ENCODE measurements at places on chromosomes 2 and 18. TPM values are rescaled to one million over a fixed set of nuclear protein-coding genes. Genes with fewer than 3 reads are reported as not detected.

DNA sequence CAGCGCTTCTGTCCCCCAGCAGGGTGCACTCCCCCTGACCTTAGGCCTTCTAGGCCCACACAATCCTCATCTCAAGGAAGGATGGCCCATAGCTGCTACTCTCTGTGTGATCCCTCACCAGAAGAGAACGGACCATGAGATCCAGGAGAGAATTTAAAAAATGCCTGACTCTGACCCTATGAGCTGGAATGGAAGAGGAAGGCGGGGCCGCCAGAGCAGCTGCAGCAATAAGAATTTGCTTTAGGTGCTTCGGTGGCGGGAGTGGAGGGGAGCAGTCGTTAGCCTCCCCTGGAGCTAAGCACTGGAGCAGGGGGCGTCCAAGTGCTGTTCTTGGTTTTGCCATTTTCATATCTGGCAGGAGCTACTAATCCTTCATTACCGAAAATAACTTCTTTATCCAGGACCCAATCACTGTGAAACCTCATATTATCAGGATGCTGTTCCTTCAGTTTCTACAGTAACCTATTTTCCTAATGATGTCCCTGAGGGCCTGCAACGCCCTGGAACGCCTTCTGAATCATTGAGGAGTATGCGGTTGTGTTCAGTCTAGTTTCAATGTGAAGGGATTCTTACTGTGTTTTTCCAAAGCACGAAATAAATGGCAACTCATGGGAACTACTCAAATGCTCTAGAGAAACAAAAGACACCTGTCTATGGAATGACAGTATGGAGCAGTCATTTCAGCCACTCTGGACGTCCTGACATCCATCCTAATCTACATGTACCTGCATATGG lies 105.1 kb upstream of the SIX2 start:
- DNase-seq: no peak

GAL3ST2 gene
- total RNA-seq: not detected

ITGB6 gene
- not detected for total RNA-seq

GRCh38 chr2:216827073-216827720 lies 32.7 kb downstream of the TNP1 start:
- DNase-seq: no peak

DNA sequence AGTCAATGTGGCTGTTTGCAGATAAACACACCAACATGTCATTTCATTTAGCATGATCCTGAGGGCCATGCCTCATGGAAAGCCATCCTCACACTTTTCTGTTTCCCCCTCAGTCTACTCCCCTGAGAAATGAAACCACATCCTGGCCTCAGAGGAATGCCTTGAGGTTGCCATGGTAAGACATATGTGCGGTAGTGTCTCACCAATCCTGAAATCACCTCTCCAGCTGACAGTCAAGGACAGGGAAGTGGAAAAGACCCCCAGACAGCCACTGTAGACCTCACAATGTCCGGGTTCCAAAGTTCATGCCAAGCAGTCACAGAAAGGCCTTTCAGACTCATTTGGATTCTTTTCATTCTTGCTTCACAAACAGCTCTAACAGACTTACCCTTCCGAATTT lies 175.2 kb upstream of the PKDCC start:
- DNase-seq: no peak

DNA sequence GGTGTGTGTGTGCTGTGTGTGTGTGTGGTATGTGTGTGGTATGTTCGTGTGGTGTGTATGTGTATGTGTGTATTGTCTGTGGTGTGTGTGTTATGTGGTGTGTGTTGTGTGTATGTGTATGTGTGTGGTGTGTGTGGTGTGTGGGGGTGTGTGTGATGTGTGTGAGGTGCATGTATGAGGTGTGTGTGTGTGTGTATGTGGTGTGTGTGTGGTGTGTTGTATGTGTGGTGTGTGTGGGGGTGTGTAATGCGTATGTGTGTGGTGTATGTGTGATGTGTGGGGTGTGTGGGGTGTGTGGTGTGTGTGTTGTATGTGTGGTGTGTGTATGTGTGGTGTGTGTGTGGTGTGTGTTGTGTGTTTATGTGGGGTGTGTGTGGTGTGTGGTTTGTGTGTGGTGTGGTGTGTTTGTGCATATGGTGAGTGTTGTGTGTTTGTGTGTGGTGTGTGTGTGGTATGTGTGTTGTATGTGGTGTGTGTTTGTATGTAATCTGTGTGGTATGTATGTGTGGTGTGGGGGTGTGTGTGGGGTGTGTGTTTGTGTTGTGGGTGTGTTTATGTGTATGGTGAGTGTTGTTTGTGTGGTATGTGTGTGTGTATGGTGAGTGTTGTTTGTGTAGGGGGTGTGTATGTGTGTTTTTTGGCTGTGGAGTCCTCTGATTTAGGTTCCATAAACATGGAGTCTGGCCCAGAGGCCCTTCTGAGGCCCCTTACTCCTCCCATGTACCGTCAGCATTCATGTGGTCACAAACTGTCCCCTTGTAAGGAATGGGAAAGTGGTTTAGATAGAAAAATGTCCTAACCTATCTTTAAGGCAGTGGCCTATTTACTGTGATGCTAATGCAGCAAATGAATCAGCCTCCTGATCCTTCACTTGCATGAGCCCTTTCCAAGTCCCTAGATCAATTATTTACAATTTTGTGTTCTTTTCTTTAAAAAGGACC lies 116.0 kb downstream of the ALPK2 start:
- DNase-seq: no peak

- DNase-seq: no peak
These were observed 247.9 kb downstream of the HDAC4 start for GRCh38 chr2:239152916-239153305.

MRO gene
- total RNA-seq: not detected

- DNase-seq: no peak
These were observed 2.8 kb upstream of the RAB31 start for GRCh38 chr18:9705183-9705829.

GRCh38 chr2:149383340-149383739 lies 53.0 kb downstream of the LYPD6 start:
- no peak for DNase-seq

SIX2 gene
- not detected for total RNA-seq

ERLEC1 gene
- 17.3 TPM for total RNA-seq

GALNT13 gene
- 22.8 TPM for total RNA-seq

DNA sequence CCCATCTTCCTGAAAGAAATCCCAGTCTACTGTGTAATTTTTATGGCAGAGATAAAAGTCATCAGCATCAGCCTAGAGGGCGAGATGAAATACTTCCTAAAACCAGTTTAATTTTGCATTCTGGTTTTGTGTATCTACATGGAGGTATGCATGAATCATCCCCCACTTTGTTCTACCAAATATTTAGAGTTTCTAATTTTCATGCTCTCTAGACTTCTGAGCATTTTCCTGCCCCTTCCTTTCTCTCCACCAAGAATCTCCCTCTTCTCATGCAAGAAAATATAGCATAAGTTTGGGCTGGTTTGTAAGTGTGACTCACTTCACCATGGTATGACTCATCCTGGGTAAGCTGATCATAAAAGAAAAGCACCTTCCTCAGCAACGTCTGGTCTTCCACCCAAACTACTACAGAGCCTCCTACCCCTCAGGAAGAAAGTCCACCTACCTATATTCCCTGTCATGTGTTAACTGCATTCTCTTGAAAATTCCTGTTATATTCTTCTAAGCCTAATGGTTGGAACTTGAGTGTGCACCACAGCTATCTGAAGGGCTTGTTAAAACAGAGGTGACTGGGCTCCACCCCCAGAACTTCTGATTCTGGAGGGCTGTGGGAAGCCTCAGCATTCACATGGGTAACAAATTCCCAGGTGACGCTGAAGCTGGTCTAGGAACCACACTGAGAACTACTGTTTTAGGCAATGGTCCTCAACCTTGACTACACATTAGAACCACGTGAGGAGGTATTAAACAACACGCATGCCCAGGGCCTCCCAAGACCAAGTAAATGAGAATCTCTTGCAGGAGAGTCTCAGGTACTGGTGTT lies 37.4 kb upstream of the RAPGEF4 start:
- no peak for DNase-seq

DNA sequence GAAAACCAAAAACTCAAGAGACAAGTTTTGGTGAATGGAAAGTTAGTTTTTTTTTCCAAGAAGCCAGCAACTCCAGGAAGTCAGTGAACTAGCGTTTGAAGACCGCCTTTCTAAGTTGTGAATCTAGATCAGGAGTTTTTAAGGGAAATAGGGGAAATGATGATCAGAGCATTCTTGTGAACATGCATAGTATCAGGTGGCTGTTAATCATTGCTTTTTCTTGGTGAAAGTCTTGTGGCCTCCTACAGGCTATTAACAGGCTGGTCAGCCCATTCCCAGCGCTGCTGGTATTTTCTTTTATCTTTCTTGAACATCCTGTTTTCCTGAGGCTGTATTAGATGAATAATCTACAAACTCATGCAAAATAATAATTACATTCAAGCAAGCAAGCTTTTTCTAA lies 155.8 kb downstream of the PTPRM start:
- no peak for DNase-seq

DNA sequence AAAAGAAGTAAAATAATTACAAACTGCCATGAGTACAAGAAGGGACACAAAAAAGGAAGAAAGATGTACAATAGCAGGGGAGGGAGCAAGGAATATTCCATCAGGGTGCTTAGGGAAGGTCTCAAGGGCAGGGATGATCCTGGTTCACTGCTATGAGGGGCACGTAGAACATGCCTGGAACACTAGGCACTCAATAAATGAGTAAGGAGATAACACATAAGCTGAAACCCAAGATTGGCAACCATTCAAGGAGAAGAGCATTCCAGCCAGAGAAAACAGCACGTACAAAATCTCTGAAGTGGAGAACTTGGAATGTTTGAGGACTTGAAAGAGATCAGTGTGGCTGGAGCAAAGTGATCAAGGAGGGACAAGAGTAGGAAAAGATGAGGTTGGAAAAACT lies 103.2 kb downstream of the FAM161A start:
- no peak for DNase-seq

VWC2L gene
- not detected for total RNA-seq

DNA sequence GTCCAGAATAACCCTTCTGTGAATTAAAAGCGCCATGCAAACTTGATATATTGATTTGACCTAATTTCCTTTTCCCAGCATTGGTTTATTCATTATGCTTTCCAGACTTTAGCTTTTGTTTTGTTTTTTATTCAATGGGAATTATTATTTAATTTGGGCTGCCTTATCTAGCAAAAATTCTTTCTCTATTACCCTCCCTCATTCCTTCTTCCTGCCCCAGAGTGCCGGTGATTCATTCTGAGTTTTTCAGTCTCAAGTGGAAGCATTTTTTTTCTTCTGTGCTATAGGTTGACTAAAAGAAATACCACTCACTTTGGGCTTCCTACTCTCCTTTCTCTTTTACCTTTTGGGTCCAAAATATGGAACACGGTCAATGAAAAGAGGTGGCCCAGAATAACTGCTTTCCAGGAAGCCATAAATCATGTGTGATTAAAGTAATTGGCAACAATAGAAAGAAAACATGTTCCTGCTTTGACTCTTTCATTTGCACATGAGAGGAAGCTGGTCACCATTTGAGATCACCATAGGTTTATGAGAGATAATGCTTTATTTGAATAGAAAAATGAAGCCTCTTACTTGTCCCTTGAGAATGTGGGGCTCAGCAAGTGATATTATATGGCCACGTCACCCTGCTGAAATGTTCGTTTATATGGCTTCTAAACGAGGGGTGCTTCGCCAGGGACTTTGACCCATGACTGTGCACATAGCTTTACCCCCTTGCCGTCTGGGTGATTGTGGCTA lies 422.8 kb upstream of the ZEB2 start:
- no peak for DNase-seq

CHRNA1 gene
- not detected for total RNA-seq

SNORC gene
- total RNA-seq: 0.03 TPM

- DNase-seq: no peak
These were observed 148.2 kb upstream of the ITGA4 start for GRCh38 chr2:181308766-181309515.

DNA sequence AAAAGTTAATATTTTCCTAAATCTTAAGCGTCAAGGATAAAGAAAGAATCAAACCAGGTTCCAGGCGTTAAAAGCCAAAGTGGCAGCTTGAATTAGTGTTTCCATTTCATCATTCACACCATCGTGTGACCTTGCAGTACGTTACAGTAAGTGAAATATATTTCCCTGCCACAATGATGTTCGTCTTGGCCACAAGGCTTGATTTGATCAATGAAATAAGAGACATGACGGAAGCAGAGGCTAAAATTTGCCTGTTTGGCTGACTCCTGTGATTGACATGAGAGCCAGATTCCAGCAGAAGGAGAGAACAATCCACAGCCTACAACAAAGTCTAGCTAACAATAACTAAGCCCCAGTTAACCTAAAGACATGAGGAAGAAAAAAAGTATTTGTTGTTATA lies 62.0 kb downstream of the ASXL2 start:
- DNase-seq: no peak

LYPD6 gene
- total RNA-seq: 10.7 TPM

CYB5A gene
- total RNA-seq: not detected

GRCh38 chr2:45839508-45840251 lies 188.2 kb downstream of the PRKCE start:
- DNase-seq: peak; percentile 94

- DNase-seq: no peak
These were observed 468.2 kb downstream of the EPHA4 start for GRCh38 chr2:221103930-221104329.

GRCh38 chr2:241728627-241729026 lies 5.8 kb upstream of the D2HGDH start:
- DNase-seq: peak; percentile 4

CD8B gene
- total RNA-seq: not detected

GRCh38 chr2:149353421-149353820 lies 23.0 kb downstream of the LYPD6 start:
- no peak for DNase-seq

DNA sequence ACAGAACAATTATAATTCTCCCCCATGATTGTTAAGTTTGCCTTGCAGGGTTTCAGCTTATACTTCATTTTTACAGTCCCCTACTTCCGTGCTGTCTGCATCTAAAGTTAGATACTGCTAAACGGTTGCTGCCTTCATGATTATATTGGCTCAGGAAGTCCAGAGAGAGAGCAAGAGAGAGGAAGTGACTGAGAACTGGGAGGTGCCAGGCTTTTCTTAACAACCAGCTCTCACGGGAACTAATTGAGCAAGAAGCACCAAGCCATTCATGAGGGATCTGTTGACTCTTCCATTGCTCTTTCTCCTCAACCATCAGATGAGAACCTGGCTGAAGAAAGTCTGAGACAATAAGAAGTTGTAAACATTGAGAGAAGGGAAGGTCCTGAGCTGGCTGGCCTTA lies 125.5 kb upstream of the SIX2 start:
- DNase-seq: no peak

DNA sequence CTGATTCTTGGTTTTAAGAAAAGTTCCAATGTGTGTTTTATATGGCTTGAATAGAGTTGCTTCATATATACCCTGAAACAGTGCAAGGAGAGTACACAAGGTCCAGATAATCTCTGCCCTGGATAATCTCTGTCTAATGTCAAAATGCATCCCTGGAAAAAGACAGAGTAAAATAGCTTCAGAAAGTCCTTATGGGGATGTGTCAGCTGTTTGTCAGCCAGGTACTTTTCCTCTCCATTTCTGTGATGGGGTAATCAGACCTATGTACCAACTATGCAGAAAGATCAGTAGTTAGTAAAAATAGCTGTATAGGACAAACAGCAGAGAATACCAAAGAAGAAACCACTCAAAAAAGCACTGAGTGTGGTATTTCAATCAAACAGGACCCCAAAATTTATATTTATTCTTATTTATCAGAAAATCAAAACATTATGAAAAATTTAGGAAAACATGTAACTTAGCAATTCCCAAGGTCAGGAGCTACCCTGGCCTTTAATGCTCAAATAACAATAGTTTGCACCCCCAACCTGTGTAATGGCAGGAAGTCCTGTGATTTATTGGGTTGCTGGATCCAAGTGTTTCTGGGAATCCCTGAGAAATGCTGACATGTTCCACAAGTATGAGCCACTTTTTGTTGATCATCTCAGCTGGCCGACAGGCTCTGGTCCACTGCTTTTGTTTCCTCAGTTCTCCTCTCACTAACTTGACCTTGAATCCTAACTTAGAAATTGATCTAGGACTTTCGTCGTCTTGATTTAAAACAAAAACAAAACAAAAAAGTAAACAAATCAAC lies 69.6 kb downstream of the MDH1 start:
- no peak for DNase-seq

Data from G401 (cell line).